Stimulated activated CD8-positive, alpha-beta memory T cell treated with anti-CD3 and anti-CD28 coated beads, Interleukin-4, amount 100 ng/mL, for 4 hours (primary cell): ENCODE measurements at places on chromosomes 7 and 10.

- no peak for DNase-seq
These were observed 41.7 kb upstream of the WNT2 start for GRCh38 chr7:117364339-117365080.

DNA sequence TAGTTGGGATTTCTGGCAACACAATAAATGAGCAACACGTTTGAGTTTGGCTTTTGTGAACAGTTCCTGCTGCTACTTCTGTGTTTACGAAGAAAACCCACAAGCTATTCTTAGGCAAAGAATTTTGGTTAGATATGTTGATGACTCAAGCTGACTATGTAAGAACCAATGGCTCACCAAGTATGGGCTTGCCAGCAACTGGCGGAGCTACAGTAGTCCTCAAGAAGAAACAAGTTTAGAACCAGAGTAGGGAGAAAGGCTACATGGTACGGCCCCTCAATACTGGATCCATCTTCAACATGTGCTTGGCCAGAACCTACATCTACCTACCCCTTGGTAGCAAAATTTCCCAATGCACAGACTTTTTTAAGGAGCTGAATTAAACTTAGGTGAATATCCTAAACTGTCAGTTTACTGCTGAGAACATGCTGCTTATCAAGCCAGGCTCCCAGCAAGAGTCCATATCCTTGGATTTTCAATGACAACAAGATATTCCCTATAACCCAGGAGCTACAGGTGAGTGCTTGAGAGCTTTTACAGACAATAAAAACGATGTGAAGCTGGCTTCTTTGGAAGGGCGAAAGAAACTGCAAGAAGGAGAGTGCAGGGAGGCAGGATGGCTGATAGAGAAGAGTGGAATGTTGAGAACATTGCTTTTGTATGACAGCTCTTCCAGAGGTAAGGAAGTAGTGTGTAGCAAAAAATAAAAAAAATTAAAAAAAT, 74.3 kb upstream of the ASAH2 start:
- DNase-seq, result no peak

- no peak for DNase-seq
These were observed 69.5 kb upstream of the PODXL start for GRCh38 chr7:131625817-131626372.

GRCh38 chr7:129431911-129432643, 2.2 kb upstream of the STRIP2 start:
- DNase-seq, result no peak

- no peak for DNase-seq
These were observed 763.3 kb downstream of the SORCS1 start for GRCh38 chr10:106401161-106401560.
